Liver (tissue), 10 donors: ENCODE measurements at places on chromosomes 13 and 19. TPM values are rescaled to one million over a fixed set of nuclear protein-coding genes. Genes with fewer than 3 reads are reported as not detected.

GRCh38 chr19:42121036-42121621 is 11.1 kb downstream of the POU2F2 start:
- no peak overlapping the region for H3K4me3 ChIP-seq
- H3K27me3 ChIP-seq = no peaks in the 10 kb centered on the region
- no peak for DNase-seq
- H3K27ac ChIP-seq = no peak overlapping the region
- no peaks in the 10 kb centered on the region for H3K36me3 ChIP-seq
- no peaks in the 10 kb centered on the region for H3K4me1 ChIP-seq

CAPN12 gene
- 3.8 TPM for polyA plus RNA-seq

GRCh38 chr13:48383384-48383783 is 29.5 kb downstream of the LPAR6 start:
- no peaks in the 10 kb centered on the region for H3K4me1 ChIP-seq
- no peak overlapping the region for H3K27ac ChIP-seq
- H3K27me3 ChIP-seq = no peaks in the 10 kb centered on the region
- no peak for DNase-seq
- no peaks in the 10 kb centered on the region for H3K36me3 ChIP-seq
- H3K4me3 ChIP-seq = no peak overlapping the region

ACTMAP gene
- polyA plus RNA-seq = 7.7 TPM

DNA sequence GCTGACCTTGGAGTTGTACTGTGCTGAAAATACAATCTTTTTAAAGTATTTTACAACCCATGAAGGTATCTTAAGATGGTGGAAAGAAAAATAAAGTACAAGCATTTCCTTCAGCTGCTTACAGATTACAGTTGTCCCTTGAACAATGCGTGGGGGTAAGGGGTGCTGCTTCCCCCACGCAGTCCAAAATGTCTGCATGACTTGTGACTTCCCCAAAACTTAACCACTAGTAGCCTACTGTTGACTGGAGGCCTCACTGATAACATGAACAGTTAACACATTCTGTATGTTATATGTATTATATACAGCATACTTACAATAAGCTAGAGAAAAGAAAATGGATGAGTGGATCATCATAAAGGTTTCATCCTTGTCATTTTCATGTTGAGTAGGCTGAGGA is 45.3 kb upstream of the ZNF599 start:
- no peak overlapping the region for H3K4me3 ChIP-seq
- no peaks in the 10 kb centered on the region for H3K27me3 ChIP-seq
- H3K27ac ChIP-seq = no peak overlapping the region
- no peaks in the 10 kb centered on the region for H3K36me3 ChIP-seq
- H3K4me1 ChIP-seq = no peaks in the 10 kb centered on the region

DNA sequence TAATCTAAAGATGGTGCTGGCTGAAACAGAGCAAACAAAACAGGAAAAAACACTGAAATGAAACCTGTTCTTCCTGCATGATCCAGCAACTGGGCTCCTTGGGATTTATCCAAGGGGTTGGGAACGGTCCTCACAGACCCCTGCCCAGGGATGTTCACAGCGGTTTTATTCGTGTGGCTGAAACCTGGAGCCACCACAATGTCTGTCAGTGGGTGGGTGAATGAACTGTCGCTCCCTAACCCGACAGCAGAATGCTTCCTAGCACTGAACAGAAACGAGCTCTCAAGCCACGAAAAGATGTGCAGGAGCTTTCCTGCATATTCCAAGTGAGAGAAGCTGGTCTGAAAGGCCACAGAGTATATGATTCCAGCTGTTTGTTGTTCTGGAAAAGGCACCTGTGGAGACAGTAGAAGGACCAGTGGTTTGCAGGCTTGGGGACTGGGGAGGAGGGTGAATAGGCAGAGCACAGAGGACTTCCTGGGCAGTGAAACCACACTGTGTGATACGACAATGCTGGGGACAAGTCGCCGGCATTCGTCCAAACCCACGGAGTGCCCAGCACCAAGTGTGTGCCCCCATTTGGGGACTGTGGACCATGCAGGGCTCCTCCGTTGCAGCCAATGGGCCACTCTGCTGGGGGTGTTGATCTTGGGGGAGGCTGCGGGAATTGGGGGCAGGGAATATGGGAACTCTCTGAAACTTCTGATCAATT is 73.9 kb downstream of the TEX29 start:
- no peaks in the 10 kb centered on the region for H3K4me1 ChIP-seq
- DNase-seq = peak; percentile 16
- H3K4me3 ChIP-seq = no peak overlapping the region
- no peaks in the 10 kb centered on the region for H3K36me3 ChIP-seq

DNA sequence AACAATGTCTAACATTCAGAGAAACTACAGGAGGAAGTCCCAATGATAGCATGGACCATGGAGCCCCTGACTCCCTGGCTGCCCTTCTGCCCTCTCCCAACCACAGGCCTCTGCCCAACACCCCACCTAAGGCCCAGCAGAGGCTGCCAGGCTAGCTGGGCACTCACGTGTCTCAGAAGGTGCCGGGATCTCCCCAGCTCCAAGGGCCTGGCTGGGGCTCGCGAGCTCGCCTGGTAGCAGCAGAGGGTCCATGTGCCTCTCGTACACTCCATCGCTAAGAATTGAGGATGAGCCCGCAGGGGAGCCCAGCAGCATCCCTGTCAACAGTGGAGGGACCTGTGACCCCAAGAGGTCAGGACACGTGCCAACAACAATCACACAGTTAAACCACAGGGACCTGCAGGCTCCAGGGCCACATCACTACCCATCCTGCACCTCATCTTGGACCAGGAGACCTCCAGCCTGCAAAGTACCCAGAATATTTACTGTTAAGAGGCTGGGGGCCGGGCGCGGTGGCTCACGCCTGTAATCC is 9.4 kb downstream of the ZSCAN18 start:
- no peaks in the 10 kb centered on the region for H3K27me3 ChIP-seq
- DNase-seq = no peak
- H3K36me3 ChIP-seq = no peaks in the 10 kb centered on the region

CLDN10 gene
- 2.2 TPM for polyA plus RNA-seq

- H3K27ac ChIP-seq = no peak overlapping the region
- DNase-seq = no peak
- H3K27me3 ChIP-seq = no peaks in the 10 kb centered on the region
- H3K4me1 ChIP-seq = no peaks in the 10 kb centered on the region
Observed at GRCh38 chr13:97318532-97318931, 96.4 kb downstream of the MBNL2 start.

DNA sequence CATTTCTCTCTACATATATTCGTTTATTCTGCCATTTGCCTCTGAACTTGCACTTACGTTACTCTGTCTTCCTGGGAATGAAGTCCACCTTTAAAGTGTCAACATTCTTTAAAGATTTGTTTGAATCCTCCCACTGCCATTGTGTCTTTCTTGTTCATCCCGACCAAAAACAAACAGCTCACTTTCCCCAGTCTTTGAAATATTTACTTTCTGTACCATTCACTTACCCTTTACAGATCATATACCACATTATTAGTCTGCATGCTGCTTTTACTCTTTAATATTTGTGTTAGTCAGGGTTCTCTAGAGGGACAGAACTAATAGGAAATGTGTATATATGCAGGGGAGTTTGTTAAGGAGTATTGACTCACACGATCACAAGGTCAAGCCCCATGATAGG is 176.6 kb upstream of the STARD13 start:
- no peaks in the 10 kb centered on the region for H3K36me3 ChIP-seq
- no peaks in the 10 kb centered on the region for H3K4me1 ChIP-seq
- H3K4me3 ChIP-seq = no peak overlapping the region
- no peak for DNase-seq
- H3K27ac ChIP-seq = no peak overlapping the region
- H3K27me3 ChIP-seq = no peaks in the 10 kb centered on the region

DNA sequence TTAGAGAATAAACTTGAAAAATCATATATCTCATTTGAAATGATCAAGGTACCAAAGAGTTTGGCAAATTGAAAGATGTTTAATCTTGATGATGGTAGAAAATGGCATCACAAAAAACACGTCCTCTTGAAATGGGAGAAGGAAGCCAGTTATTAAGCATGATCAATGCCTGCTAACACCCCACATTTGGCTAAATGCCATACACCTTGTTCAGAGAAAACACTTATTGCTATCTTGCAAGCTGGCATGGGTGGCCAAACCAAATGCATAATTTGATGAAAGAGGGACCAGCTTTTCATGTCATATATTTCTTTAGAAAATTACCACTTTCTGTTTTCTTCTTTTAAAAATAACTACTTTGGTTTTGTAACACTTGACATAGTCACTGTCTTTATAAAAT is 141.3 kb downstream of the ZAR1L start:
- no peak overlapping the region for H3K4me3 ChIP-seq
- H3K4me1 ChIP-seq = peaks cover 7% of the 10 kb centered on the region
- no peak for DNase-seq

DNA sequence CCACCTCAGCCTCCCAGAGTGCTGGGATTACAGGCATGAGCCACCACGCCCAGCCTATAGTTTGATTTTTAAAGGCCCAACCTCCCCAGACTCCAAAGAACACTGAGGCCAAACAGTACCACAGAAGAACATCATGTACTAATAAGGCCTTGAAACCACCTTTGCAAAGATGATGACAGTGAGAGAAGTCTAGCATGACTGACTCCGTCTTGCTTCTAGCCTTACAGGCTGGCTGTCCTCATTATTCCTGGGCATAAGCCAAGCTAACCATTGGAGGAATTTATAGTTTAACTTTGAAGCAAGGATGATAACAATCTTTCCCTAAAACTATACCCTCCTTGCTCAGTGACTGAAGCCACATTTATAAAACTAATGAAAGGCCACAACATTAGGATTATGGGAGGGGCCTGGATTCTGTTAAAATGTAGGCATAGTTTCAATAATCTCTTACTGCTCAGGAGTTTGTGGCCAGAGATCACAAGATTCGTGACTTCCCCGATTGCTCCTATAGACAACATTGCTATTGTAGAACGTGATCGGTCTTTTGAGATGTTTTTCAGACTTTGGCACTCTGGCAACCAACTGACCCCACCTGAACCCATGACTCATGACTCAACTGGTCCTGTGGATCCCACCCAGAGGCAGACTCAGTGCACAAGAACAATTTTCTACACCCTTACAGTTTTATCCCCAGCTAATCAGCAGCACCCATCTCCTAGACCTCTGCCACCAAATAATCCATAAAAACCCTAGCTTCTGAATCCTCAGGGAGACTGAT is 17.6 kb downstream of the GPR42 start:
- no peaks in the 10 kb centered on the region for H3K27me3 ChIP-seq
- H3K27ac ChIP-seq = no peak overlapping the region
- no peak overlapping the region for H3K4me3 ChIP-seq
- H3K4me1 ChIP-seq = no peaks in the 10 kb centered on the region

DNA sequence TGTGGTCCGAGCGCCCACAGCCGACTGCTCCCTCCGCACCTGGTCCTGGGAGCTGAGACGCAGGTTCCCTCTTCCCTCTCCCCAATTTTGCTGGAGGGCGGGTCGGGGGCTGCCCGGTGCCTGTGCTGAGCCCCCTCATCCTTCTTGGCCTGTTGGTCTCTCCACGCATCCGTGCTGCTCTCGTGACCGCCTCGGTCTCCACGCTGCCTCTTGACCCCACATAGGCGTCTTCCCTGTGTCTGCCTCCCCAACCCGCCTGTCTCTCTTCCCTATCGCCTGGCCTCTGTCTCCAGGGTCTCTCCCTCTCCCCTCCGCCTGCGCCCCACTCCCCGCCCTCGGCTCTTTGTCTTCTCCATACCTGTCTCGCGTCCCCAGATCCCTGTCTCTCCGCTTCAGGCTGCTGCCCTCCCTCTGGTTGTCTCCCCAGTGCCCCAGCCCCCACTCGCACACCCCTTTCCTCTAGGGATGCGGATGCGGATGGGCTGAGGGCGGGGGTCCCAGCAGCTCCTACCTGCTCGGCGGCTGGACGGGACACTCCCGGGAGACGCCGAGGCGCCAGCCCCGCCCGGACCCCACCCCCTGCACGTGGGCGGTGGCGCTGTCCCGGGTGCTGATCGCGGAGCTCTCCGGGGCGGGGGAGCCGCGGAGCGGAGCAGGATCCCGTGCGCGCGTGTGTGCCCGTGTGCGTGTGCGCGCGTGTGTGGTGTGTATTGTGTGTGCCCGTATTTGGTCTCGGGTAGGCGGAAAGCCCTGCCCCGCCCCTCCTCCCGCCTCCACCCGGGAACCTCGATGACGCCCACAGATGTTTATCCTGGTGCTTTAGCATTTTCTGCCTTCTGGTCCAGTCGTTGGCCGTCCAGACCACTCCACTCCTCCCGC is at the start of gene SYT5:
TSS of gene SYT5 (minus strand) at position 684 of the 879 bp plus-strand sequence. CDS start 1,248 bp downstream, outside the sequence.
- no peak within 1 kb of the TSS for H3K4me3 ChIP-seq
- no peaks in the 10 kb centered on the region for H3K36me3 ChIP-seq
- H3K27me3 ChIP-seq = peaks cover 5% of the 10 kb centered on the region
- H3K27ac ChIP-seq = no peak within 1 kb of the TSS

- no peak overlapping the region for H3K4me3 ChIP-seq
- DNase-seq = no peak
- no peaks in the 10 kb centered on the region for H3K4me1 ChIP-seq
- no peaks in the 10 kb centered on the region for H3K36me3 ChIP-seq
- no peak overlapping the region for H3K27ac ChIP-seq
Observed at GRCh38 chr13:63299866-63300394, 1884.3 kb upstream of the PCDH20 start.

SCN1B gene
- polyA plus RNA-seq = 5.8 TPM

ACP7 gene
- polyA plus RNA-seq = not detected

DNA sequence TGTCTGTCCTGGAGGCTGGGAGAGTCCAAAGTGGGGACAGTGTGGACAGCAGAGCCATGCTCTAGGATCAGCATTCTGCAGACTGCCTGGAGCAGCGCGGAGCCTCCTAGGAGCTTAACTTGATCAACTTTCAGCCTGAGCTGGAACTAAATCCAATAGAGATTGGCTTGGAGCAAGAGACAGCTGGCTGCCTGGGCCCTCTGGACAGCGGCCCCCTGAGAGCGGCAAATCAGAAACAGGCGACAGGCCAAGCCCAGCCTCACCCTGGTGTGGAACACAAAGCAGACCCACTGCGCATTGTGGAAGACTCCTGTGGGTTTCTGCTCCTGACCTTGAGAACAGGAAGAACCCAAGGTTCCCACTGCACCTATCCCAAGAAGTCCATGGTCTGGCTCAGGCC is 462.2 kb downstream of the TSHZ3 start:
- H3K4me1 ChIP-seq = no peaks in the 10 kb centered on the region
- no peaks in the 10 kb centered on the region for H3K27me3 ChIP-seq
- H3K27ac ChIP-seq = no peak overlapping the region
- H3K36me3 ChIP-seq = no peaks in the 10 kb centered on the region
- no peak for DNase-seq

ZFP28 gene
- polyA plus RNA-seq = 0.47 TPM
